Renal cortex interstitium (tissue), 15 donors: ENCODE measurements at places on chromosomes 2 and 18.

DNA sequence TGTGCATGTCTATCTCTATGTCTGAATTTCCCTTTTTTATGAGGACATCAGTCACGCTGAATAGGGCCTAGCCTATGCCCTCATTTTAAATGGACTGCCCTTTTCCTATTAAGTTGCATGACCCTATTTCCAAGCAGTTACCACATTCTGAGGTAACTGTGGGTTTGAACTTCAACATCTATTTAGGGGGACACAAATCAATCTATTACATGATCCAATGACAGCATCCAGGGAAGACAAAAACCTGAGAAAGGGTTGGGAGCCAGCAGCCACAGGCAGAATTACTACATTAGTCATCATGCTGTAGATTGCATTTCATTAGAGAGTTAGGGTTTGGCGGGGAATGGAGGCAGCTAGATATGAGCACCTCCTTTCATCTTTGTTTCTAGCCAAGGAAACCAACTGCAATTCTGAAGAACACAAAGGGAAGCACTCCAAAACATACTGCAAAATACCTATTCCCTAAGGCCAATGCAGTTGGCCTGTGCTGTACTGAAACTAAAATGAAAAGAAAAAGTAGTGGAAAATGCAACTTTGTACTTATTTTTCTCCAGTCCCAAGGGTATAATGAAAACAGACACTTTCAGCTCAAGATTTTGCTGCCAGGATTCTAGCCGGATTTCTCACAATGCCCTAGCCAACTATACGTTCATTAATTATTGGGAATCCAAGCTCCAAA is 40.4 kb upstream of the C1D start:
- no peak for DNase-seq

DNA sequence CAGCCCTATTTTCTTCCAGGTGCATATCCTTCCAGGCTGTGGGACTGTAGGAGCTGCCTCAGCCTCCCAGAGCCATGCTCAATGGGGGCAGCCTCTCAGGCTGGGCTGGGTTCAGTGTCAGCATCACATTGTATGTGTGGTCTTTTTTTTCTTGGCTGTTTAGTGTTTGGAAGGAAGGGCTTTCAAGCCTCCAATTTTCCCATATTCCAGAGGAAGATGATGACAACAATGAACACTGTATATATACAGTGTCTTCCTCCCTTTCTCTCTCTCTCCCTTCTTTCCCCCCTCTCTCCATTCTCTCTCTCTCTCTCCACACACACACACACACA is 326.4 kb downstream of the DYSF start:
- no peak for DNase-seq

DNA sequence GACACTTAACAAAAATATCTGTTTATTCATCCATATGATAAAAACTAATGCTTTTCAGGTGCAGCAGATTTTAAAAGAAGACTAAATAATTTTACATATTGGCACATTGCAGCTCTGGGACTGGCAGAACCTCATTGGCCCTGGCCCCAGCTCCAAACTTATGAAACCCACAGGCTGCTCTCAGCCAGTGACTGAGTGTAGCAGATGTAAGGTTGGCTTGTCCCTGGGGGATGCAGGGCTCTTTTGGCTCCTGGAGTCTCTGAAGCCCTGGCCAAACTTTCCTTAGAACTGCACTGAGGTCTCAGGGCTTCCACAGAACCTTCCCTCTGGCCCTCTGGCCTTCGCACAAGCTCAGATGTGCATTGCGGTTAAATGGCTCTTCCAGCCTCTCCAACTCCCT is 725.0 kb upstream of the SOX11 start:
- DNase-seq: no peak

DNA sequence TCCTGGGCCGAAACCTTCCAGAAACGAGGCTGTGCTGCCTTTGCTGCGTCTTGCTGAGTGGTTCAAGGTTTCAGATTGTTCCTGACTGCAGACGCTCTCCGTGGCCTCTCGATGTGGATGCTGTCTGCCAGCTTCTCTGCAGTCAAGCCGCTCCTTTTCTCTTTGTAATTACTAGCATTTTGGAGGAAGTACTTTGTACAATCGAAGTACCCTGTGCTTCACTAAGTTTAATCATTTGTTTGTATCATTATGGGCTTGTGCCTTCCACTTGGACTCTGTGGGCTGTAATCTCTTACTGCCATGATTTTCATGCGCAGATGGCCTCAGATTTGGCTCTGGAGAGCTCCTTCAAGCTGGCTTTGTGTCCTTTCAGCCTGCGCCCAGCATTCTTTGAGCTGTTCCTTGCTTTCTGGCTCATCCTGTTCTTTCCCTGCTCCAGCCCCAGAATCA is 49.3 kb downstream of the TRAF3IP1 start:
- DNase-seq: no peak

GRCh38 chr2:190529486-190530247 is 4.9 kb downstream of the NEMP2 start:
- DNase-seq: no peak

- DNase-seq: no peak
These were observed 9.4 kb upstream of the GPR17 start for GRCh38 chr2:127636248-127637235.
